ENCODE measurements at places on chromosomes 2 and 18.

DNA sequence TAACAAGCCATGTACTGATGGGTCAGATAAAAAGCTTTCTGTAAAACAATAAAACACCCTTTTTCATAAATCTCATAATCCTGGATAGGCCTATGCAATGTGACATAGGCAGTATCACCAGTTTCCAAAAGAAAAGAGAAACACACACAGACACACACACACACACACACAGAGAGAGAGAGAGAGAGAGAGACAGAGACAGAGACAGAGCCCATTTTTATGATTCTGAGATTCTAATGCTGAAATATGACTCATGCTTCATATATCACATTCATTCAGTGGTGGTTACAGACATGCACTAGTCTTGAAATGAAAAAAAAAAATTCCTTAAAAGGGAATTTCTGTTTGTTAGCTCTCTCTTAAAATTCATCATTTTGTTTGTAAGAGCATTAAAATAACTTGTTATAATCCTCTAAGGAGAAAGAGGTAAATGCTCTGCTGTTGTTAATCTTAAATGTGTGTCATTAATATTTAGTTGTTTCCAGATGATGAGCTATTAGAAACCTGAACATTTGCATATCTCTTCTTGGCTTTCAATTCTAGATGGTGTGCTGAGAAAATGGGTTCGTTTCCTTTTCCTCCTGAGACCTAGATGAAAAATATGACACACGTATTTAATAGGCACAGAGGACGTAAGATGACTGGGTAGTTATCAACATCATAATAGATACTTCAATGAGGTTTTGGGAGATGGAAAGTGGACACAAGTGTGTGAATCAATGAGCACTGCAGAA is 1598.7 kb upstream of the ACVR2A start:
- no peak for DNase-seq

- no peak for DNase-seq
Measured at GRCh38 chr2:201432621-201433393, 18.5 kb downstream of the TRAK2 start.

- DNase-seq: no peak
Measured at GRCh38 chr2:240292035-240292574, 143.4 kb upstream of the GPC1 start.

GRCh38 chr18:57980573-57981307 is 63.3 kb upstream of the NEDD4L start:
- no peak for DNase-seq

DNA sequence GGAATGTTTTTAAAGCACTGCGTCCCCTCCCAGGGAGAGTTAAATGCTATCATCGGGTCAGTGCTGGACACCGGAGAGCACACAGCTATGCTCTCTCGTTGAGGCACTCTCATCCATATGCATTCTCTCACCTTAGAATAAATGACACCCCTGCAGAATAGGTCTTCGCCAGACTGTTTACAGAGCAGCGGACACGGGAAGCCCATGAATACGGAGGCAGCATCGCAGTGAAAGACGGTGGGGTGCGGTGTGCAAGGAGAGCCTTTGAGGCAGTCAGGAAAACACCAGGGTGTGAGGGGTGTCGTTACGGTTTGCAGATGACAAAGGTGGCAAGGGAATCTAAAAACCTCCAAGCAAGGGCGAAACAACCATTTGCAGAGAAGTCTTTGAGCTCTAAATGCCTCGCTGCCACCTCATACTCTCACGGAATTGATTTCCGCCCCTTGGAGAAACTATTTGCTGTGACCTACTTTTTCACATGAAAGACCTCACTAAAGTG is 169.2 kb upstream of the FHL2 start:
- peak; percentile 32 for DNase-seq

GRCh38 chr2:505941-506340 is 171.3 kb downstream of the TMEM18 start:
- no peak for DNase-seq

GRCh38 chr18:32373995-32374394 is 96.7 kb downstream of the GAREM1 start:
- no peak for DNase-seq

DNA sequence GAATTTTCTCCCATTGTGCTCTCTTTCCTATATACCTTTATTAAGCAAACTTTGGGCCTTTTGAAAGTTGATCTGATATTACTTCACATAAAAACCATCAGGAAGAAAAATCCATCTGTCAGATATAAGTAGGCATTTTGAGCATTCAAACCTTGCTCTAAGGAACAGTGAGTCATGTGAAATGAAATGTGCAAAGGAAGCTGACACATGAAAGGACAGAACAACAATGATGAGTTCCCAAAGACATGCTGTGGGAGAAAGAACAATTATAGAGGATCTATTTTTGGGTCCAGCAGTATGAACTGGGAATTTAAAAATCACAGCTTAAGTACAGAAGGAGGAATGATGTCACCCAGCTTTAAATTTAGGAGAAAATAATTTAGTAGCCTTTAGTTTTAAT is 18.1 kb downstream of the CALCRL start:
- no peak for DNase-seq

DNA sequence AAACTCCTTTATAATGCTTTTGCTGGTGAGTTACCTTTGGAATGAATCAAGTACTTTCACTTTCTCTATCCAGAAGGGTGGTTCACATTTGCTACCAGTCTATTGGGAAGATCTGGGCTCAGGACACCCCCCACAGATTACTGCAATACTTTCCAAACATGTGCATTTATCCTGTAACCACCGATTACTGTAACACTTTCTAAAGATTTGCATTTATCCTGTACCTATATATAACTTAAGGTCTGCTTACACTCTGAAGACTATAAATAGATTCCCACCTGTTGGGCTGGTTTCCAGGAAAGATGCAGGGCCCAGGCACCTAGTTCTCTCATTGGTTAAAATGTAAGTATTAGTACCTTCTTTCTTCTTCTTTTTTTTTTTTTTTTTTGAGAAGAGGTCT is 113.0 kb upstream of the NEDD4L start:
- no peak for DNase-seq

GRCh38 chr18:5391409-5391808 is 95.9 kb upstream of the ZBTB14 start:
- DNase-seq: no peak

DNA sequence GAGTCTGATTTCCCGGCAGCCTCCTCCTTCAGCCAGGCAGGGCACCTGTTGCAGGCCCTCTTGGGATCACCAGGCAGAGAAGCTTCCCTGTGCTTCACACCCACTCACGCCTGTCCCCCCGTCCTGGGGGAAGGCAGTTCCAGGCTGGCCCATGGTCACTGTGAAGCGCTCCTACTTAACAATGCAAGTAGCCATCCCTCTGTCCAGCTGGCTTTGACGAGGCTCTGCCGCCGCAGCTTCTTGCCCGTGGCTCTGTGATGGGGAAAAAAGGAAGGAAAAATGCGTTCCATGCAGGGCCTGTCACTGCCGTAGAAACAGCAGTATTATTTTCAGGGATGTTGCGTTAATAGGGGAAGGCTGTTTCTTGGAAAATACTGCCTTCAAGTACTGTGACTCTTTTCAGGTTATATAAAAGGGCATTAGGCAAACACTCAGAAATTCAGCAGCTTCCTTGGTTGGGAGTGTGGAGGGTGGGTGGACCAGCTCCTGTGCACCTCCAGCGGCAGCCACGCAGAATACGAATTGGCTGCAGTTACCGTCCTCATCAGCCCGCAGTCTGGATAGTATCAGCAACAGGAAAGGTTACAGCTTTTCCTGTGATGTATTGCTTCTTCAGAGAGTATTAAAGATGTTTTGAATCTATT is 232.3 kb downstream of the KLHL29 start:
- DNase-seq: no peak

DNA sequence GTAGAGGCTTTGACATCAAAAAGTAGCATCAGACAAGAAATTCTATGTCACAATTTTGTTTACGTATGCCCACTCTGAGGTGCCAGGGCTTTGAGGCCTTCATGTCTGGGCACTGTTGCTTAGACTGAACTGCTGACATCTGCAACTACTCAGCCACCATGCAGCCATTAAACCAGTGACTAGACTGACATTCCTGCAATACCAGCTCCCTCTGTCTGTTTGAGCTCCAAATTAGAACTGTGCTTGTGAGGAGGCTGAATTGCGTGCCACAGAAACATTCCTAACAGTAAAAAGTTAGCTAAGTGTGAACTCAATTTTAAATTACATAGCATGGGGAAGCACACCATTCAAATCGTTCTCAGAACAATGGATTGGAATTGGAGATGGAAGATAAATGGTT is 163.2 kb downstream of the INSIG2 start:
- DNase-seq: no peak

GRCh38 chr2:27802547-27802946 is 31.0 kb downstream of the MRPL33 start:
- DNase-seq: no peak

DNA sequence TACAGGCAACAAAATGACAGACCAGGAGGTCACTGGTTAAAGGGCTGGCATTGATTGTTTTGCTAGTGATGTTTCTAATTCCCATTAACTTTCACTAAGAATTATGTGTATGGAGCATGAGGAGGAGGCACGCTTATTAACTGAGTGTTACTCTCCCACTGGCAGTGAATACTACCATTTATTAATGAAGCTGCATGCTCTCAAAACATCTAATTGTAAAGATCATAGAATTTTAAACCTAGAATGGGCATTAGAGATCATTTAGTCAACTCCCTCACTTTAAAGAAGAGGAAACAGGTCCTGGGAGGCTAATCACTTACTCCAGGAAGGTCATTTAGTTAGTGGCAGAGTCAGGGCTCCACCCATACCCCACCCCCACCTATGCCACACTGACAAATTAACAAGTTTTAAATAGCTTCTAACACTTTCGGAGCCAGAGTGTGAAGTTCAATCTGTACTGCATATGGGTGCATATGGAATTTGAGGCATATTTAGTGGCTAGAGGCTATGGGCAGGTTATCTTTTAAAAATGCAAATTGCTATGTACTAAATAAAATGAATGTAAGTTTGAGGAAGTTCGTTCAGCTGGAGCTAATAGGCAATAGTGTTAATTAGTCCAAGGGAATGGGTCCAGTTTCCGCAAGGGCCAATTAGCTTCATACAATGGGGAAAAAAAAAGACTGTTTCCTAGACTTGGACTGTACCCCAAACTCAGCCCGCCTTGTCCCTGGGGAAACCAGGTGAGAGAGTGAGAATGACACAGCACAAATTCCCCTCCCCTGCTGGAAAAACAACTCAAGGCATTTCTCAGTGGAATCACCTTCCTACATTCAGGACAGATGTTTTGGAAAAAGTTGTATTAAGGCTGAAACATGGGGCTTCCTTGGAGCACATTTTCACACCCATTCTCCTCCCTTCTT is 178.8 kb downstream of the ICOS start:
- no peak for DNase-seq

GRCh38 chr2:10533811-10534321 is 85.7 kb upstream of the ODC1 start:
- peak; percentile 26 for DNase-seq

DNA sequence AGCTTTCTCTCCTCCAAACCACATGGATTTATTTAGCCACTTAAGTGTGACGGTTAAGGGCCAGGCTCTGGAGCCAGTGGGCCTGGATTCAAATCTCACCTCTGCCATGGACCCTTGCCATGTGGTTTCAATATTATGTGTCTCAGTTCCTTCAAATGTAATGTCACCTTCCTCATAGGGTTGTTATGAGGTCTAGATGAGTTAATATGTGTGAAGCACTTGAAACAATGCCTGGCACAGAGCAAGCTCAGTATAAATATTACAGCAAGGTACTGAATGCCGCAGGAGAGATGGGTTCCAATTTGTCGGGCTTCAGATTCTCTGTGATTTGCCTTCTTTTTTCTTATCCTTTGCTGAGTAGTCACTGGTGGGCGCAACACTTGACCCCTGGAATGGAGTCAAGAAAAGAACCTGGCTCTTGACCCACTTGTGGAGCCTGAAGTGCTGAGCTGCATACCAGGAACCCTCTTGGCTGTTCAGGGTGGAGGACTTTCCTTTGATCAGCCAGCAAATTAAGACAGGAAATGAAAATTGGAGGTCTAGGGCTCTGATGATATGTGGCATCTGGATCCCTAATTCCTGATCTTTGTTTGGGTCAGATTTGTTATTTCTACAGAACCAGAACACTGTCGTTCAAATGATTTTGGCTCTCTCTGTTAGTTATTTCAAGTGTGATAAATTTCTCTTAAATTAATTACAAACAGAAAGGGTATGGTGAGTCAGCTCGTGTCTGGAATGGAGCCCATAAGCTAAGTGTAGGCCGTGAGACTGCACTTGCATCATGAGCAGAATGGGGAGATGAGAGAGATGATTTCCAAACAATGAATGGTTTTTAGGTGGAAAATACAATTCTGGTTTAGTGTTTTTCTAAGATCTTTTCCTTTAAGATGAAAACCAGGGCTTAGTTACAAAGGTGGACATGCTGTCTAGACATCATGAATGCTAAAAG is 293.0 kb downstream of the KCNS3 start:
- no peak for DNase-seq

- DNase-seq: no peak
Measured at GRCh38 chr2:222698276-222698675, 26.8 kb downstream of the MOGAT1 start.

GRCh38 chr18:48361801-48362200 is 47.4 kb downstream of the ZBTB7C start:
- DNase-seq: no peak

- DNase-seq: no peak
Measured at GRCh38 chr2:37326285-37326684, 1.7 kb upstream of the PRKD3 start.

DNA sequence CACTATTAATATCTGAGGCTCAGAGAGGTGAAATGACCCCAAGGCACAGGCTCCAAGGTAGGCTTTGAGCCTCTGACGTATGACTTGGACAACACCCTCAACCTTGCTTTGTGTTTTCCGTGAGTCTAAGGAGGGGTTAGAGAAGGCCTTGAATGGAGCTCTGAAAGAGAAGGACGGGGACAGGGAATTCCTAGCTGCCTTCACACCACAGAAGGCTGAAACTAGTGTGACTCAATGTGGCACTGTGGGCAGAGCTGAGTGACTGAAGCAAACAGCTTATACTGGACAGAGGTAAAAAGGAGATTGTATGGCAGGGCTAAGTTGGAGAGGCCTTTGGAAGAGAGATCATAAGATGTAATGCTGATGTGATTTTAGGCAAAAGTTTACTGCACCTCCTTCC is 3.5 kb upstream of the NCK2 start:
- DNase-seq: no peak

DNA sequence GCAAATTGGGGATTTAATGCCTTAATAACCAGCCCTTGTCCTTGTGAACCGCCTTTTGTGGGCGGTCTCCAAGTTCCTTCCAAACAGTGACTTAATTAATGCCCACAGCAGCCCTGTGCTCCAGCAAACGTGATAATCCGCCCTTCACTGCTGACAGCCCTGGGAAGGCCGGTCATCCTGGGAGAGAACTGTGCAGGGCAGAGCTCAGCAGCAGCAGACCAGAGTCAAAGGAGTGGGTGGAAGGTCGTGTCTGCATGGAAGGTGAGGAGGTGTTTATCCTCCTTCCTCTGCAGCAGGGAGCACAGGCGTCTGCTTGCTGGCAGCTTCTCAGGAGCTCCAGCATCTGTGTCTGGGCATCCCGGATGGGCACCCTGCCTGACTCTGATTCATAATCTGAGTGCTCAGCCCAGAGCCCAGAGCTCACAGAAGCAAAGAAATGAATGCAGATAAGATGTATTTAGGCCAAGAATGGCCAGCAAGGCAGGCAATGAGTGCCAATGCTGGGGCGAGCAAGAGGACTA is 270.0 kb upstream of the PXDN start:
- DNase-seq: no peak

Data from suprapubic skin (tissue), 4 donors.